Skeletal muscle cell (primary cell): ENCODE measurements at places on chromosomes 5 and 9.

DNA sequence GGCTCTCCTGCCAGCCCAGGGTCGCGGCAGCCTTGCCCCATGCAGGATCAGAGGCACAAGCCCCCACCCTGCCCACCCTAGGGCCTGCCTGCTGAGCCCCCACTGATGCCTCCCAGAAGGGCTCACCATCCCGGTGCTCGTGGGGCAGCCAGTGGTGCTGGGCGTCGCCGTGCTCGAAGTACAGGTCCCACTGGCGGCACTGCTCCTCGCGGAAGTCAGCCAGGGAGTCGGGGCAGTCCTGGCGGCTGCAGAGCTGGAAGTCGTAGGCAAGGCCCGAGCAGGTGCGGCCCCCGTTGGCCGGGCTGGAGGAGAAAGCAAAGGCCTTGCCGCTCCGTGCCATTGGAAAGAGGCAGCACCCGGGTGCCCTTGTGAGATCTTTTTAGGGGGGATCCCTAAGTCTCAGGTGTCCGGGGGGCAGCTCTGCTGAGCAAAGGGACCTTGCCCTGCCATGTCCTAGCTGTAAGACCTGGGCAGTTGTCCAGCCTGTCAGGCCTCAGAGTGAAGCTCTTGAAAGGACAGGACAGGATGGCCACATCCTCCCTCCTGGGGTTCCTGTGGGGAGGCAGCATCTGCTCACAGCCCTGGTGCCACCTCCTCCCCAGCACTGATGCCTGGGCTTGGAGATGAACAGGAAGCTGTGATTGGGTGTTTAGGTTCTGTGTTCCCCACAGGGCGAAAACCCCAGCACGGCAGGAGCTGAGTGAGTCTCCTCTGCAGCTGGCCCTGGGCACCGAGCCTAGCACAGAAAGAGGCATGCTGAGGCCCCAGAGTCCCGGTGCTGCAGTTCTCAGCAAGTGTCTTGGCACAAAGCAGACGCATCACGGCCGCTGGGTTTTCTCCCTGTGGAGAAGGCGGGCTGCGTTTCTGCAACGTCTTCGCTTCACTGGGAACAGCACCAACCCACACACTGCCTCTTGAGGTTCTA, 77.7 kb downstream of the ZNF354C start:
- DNase-seq = no peak

- DNase-seq = no peak
These were observed 202.1 kb downstream of the RFX3 start for GRCh38 chr9:3323714-3324113.

DNA sequence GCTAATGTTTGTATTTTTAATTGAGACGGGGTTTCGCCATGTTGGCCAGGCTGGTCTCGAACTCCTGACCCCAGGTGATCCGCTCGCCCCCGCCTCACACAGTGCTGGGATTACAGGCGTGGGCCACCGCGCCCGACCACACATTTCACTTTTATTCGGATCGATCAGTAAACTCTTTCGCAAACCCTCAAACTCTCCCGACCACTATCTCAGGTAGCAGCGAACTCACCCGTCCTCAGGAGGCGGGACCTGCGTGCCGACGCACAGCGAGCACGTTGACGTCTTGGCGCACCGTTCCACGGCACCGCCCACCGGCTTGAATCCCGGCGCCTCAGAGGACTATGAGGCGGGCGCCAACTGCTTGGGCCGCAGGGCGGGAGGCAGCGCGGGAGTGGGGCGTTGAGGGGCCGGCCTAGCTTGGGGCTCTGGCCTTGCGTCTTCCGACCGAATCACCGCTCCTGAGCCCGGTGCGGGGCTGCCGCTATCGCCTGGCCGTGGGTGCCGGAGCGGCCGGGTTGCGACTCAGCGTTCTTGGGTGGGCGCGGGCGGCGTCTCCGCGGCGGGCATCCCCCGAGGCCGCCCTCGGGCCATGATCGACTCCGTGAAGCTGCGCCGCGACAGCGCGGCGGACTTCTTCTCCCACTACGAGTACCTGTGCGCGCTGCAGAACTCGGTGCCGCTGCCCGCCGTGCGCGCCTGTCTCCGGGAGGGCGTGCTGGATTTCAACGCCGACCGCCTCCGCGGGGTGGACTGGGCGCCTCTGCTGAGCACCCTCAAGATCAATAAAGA, at the start of gene CEP78:
Gene CEP78, plus strand, starts transcription at position 314 of the 789 bp plus-strand sequence. Its CDS starts 276 bp downstream, at position 590.
- DNase-seq = peak; percentile 81

DNA sequence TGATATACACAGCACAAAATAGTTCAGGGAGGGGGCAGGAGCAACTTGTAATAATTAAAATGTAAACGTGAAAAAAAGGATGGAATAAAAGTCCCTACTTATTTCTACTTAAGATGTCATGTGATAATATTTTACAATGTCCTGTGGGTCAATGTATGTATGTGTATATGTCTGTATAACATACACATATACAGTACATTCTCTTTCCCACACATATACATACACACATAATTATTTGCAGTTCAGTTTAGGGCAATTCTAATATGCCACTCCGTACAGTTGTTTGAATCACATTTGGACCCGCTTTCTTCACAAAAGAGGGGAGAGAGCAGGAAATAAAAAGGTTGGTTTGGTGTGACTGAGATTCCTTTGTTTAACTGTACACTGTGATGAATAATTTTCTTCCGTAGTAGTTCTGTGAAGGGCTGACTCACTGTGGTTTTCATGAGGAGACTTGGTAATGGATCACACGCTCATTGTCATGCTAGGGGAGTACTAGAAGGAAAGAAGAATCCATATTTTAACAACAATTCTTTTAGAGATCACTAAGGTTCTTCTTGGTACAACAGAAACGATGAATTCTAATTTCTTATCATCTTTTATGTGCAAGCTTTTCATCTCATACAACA, 26.2 kb upstream of the ACOT12 start:
- DNase-seq = peak; percentile 73

- peak; percentile 80 for DNase-seq
These were observed 39.1 kb downstream of the SH3RF2 start for GRCh38 chr5:145975361-145976066.

GRCh38 chr5:8590959-8591358, 722.0 kb downstream of the MTRR start:
- no peak for DNase-seq

DNA sequence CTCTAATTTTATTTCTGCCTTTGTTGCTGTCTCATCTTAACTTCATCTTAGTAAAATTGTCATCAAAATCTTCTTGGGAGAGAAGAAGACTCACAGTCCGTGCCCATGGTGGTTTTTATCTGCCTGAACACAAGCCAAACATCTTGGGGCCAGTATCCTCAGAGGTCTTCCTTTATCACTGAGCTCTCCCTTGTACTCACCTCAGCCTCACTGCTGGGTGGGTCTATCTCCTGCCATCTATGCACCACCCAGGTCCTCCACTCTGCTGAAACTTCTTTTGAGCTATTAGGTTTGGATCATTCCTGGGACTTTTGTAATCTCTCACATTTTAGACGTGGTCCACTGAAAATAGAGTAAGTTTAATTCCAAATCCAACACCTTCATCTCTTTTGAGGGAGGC, 116.3 kb upstream of the EPB41L4A start:
- no peak for DNase-seq

DNA sequence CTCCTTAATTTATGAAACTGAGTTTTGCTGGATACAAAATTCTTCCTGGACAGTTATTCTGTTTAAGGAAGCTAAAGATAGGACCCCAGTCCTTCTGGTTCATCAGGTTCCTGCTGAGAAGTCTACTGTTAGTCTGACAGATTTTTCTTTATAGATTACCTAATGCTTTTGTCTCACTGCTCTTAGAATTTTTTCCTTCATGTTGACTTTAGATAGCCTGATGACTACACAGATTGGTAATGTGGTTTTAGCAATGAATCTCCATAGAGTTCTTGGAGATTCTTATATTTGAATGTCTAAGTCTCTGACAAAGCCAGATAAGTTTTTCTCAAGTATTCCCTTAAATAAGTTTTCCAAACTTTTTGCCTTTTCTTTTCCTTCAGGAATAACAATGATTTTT, 419.7 kb downstream of the CDH10 start:
- no peak for DNase-seq
